ENCODE measurements at places on chromosomes 12 and 14.

DNA sequence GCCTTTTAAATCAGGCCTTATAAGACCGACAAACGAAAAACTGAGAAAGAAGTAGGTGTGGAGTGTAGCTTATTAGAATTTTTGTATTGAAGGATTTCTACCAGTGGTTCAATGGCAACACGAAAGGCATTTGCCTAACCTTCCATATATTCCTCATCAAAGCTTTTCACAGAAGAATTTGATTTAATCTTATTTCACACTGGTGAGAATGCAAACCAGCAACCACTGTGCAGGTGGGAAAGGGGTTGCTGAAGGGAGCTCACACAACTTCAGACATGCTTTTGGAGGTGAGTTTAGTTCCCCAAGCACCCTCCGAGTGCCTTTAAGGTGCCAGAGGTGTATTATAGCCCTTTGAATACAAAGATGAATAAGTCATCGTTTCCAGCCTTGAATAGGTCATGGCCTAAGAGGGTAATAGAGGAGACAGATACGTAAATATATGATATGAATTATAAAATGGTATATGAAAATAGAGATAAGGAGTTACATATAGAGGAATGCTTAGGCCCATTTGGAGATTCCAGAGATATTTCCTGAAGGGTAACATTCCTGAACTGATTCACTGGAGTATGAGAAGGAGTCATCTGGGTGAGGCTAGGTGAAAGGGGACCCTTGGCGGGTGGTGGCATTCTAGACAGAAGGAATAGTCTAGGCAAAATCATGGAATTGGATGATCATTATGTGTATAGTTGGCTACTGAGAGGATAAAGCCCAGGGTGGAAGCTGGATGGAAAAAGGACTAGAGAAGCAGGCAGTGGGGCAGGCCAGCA is 6.4 kb downstream of the ERP27 start:
- DNase-seq = no peak
- no peaks in the 10 kb centered on the region for H3K27me3 ChIP-seq
- H3K27ac ChIP-seq = no peak overlapping the region
- H3K4me3 ChIP-seq = no peak overlapping the region

- H3K27ac ChIP-seq = no peak overlapping the region
- H3K4me1 ChIP-seq = no peaks in the 10 kb centered on the region
- H3K4me3 ChIP-seq = no peak overlapping the region
- DNase-seq = no peak
- H3K27me3 ChIP-seq = no peaks in the 10 kb centered on the region
Observed at GRCh38 chr12:32907166-32907565, 10.6 kb upstream of the PKP2 start.

- no peaks in the 10 kb centered on the region for H3K36me3 ChIP-seq
- H3K4me3 ChIP-seq = peak overlapping the region; percentile 95
- peaks cover 11% of the 10 kb centered on the region for H3K4me1 ChIP-seq
- no peak for DNase-seq
- H3K27me3 ChIP-seq = no peaks in the 10 kb centered on the region
Observed at GRCh38 chr12:27244689-27245488, 803 bp downstream of the STK38L start.

GRCh38 chr12:10178821-10179220 is at the start of gene TMEM52B:
Gene TMEM52B, plus strand, starts transcription at chr12:10179032. Its CDS starts 543 bp downstream, at chr12:10179575.
- no peak within 1 kb of the TSS for H3K4me3 ChIP-seq
- no peak for DNase-seq
- H3K27ac ChIP-seq = no peak within 1 kb of the TSS
- H3K27me3 ChIP-seq = no peaks in the 10 kb centered on the region
- no peaks in the 10 kb centered on the region for H3K4me1 ChIP-seq

GRCh38 chr12:22935501-22935900 is 310.5 kb downstream of the ETNK1 start:
- no peaks in the 10 kb centered on the region for H3K27me3 ChIP-seq
- no peaks in the 10 kb centered on the region for H3K36me3 ChIP-seq
- H3K4me3 ChIP-seq = no peak overlapping the region
- no peak overlapping the region for H3K27ac ChIP-seq
- DNase-seq = no peak

- H3K27me3 ChIP-seq = peaks cover 99% of the 10 kb centered on the region
- H3K27ac ChIP-seq = no peak overlapping the region
- DNase-seq = peak; percentile 37
- H3K36me3 ChIP-seq = no peaks in the 10 kb centered on the region
- no peaks in the 10 kb centered on the region for H3K4me1 ChIP-seq
Observed at GRCh38 chr12:114400361-114400811, 5.6 kb downstream of the TBX5 start.

- no peak for DNase-seq
- H3K36me3 ChIP-seq = no peaks in the 10 kb centered on the region
- H3K4me1 ChIP-seq = no peaks in the 10 kb centered on the region
- no peak overlapping the region for H3K27ac ChIP-seq
Observed at GRCh38 chr14:75183225-75183624, 6.8 kb upstream of the TMED10 start.

GRCh38 chr14:88562532-88562830 is 356 bp upstream of the ZC3H14 start:
- H3K27me3 ChIP-seq = no peaks in the 10 kb centered on the region
- H3K4me1 ChIP-seq = no peaks in the 10 kb centered on the region
- no peak overlapping the region for H3K27ac ChIP-seq
- DNase-seq = no peak

GRCh38 chr14:92492258-92492657 is 21.3 kb upstream of the RIN3 start:
- H3K36me3 ChIP-seq = no peaks in the 10 kb centered on the region
- H3K4me3 ChIP-seq = no peak overlapping the region
- no peak overlapping the region for H3K27ac ChIP-seq
- no peak for DNase-seq
- H3K4me1 ChIP-seq = peaks cover under 1% of the 10 kb centered on the region
- H3K27me3 ChIP-seq = no peaks in the 10 kb centered on the region

Measured in neuronal stem cell (in vitro differentiated cells).